ENCODE measurements at places on chromosomes 16 and 17.

DNA sequence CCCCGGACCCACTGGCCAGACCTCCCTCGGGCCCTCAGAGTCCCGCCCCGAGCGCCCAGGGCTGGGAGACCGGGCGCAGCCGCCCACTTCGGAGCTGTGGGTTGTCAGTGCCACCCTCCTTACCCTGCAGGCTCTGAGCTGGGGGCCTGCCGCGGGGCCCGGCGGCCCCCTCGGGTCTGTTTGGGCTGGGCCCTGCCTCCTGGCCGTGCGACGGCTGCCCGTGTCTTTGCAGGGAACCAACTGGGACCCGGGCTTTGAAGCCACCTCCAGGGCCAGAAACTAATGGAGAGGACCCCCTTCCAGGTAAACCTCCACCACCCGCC, 443 bp downstream of the TEDC2 start:
- H3K27me3 ChIP-seq = no peaks in the 10 kb centered on the region
- no peak for ATAC-seq
- H3K4me1 ChIP-seq = peaks cover 5% of the 10 kb centered on the region
- peaks cover 29% of the 10 kb centered on the region for H3K36me3 ChIP-seq
- no peak overlapping the region for H3K27ac ChIP-seq

- no peaks in the 10 kb centered on the region for H3K4me1 ChIP-seq
- no peaks in the 10 kb centered on the region for H3K36me3 ChIP-seq
- ATAC-seq = no peak
- peaks cover 9% of the 10 kb centered on the region for H3K27me3 ChIP-seq
- no peak overlapping the region for H3K27ac ChIP-seq
These were observed 32.4 kb downstream of the ANKFN1 start for GRCh38 chr17:56185491-56186221.

GRCh38 chr16:77758508-77758907, 29.9 kb upstream of the VAT1L start:
- H3K36me3 ChIP-seq = no peaks in the 10 kb centered on the region
- ATAC-seq = no peak
- no peak overlapping the region for H3K27ac ChIP-seq
- H3K4me3 ChIP-seq = no peak overlapping the region
- no peaks in the 10 kb centered on the region for H3K4me1 ChIP-seq
- H3K27me3 ChIP-seq = peaks cover 10% of the 10 kb centered on the region

GRCh38 chr17:12673788-12674187, 8.1 kb downstream of the MYOCD start:
- H3K4me3 ChIP-seq = no peak overlapping the region
- no peaks in the 10 kb centered on the region for H3K36me3 ChIP-seq
- no peak overlapping the region for H3K27ac ChIP-seq
- H3K27me3 ChIP-seq = no peaks in the 10 kb centered on the region
- ATAC-seq = no peak
- H3K4me1 ChIP-seq = no peaks in the 10 kb centered on the region

DNA sequence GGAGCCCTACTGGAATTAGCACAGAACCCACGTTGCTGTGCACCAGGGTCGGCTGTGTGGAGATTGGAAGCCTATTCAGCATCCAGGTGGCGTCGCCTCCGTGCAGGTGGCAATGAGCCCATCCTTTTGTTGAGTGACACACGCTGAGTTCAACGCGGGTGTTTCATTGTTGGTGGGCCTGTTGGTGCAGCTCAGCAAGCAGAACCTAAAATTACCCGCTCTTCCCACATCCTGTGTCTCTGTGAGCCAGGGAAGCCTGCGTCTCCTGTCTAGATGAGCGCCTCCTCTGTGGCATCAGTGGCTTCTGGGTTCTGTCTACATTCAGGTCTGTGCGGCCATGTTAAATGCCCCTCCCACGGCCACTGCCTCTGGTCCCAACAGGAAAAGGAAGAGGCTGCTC, 14.5 kb downstream of the CD2BP2 start:
- H3K4me3 ChIP-seq = no peak overlapping the region
- no peaks in the 10 kb centered on the region for H3K27me3 ChIP-seq
- ATAC-seq = no peak
- peaks cover 5% of the 10 kb centered on the region for H3K4me1 ChIP-seq
- H3K27ac ChIP-seq = no peak overlapping the region
- H3K36me3 ChIP-seq = no peaks in the 10 kb centered on the region

GRCh38 chr16:81996664-81997509, 14.4 kb downstream of the SDR42E1 start:
- H3K36me3 ChIP-seq = peaks cover 21% of the 10 kb centered on the region
- ATAC-seq = no peak
- H3K27me3 ChIP-seq = no peaks in the 10 kb centered on the region
- no peak overlapping the region for H3K4me3 ChIP-seq
- no peak overlapping the region for H3K27ac ChIP-seq
